Cardiac septum (tissue), 1 donor: ENCODE measurements at places on chromosomes 7 and 10. TPM values are rescaled to one million over a fixed set of nuclear protein-coding genes. Genes with fewer than 3 reads are reported as not detected.

DNA sequence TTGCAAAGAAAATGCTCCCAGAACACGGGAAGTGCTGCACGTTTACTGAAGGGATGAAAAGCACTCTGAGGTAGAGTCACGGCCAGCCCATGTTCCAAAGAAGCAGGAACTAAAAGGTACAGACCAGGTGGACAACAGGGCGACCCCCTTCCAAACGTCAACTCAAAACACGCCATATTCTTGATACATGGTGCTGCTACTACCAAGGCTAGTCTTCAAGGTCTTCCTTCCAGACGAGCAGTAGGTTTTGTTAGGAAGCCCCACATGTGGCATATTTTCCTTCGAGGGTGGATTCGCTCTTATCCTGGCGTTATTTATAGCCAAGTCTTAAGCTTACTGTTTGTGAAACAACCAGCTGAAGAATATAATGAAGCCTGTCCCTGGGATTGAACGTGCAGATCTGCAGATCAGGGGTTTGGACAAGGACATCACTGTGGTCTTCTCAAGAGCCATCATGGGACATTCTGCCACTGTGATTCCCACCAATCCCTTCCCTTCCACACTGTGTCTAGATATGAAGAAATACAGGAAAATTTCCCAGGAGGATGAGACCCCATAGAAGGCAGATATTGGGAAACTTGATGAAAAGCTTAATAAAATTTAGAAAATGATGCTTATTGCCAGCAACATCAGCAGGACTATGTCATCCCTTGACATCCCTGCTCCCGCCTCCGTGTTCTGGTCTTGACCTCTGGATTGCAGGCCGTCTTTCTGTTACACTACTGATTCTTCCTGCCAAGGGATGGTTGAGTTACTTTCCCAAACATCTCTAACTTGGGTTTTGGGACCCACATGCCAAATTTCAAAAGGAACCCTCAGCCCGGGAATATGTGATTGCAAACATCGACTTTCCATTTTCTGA is 734.4 kb downstream of the PARD3 start:
- DNase-seq = peak; percentile 35

DNA sequence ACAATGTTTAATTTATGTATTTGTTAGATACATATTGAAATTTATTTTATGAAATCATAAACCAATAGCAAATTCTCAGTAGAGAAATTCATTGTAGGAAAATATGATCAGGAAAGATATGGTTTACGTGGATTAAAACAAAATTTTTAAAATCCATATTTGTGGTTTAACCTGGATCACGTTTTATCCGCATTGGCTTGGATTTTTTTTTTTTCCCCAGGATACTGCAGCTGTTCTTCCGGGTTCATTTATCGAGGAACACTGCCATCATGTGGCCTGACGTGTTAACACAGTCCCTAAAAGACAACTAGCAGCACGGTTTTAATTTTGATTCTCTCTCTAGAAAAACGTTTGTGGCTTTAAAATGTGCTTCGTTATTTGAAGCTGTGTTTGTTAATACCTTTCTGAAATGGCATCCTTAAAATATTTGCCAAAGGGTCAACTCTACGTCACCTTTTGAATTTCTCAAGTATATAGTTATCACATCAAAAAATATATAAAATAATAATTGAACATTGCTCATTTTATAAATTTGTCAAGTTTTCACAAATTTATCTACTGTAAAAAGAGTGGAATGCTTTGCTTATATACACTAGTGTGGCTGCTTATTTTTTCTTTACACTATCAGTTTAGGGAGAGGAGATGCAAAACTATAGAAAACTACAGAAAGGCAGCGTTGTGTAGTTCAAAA is 8.7 kb upstream of the ASB4 start:
- DNase-seq = no peak

GRCh38 chr7:99456288-99456687 is 9.7 kb downstream of the ATP5MF start:
- DNase-seq = no peak

The C10orf95 gene
- total RNA-seq = not detected

The OR9A2 gene
- not detected for total RNA-seq

The VAX1 gene
- not detected for total RNA-seq
